Epithelial cell of alveolus of lung (primary cell): ENCODE measurements at places on chromosomes 16 and 17. TPM values are rescaled to one million over a fixed set of nuclear protein-coding genes. Genes with fewer than 3 reads are reported as not detected.

Gene ATP1B2
- 1.0 TPM in 1 of 2 replicates, not detected in the other for total RNA-seq

Gene ABCC6
- 0.13 and 0.88 TPM in 2 replicates for total RNA-seq

Gene CCT6B
- total RNA-seq = 0.39 and 0.56 TPM in 2 replicates

Gene YWHAE
- 641 and 835 TPM in 2 replicates for total RNA-seq

Gene ITGAD
- not detected in 2 replicates for total RNA-seq

Gene USB1
- total RNA-seq = 23.9 and 41.2 TPM in 2 replicates

Gene TMEM11
- 21.1 and 33.4 TPM in 2 replicates for total RNA-seq

Gene CIBAR2
- not detected in 2 replicates for total RNA-seq

Gene ZSCAN32
- 7.5 and 17.1 TPM in 2 replicates for total RNA-seq

Gene MYCBPAP
- total RNA-seq = 0.78 and 0.80 TPM in 2 replicates

Gene GP1BA
- total RNA-seq = not detected in 2 replicates

Gene SLC2A4
- total RNA-seq = 0.13 and 0.96 TPM in 2 replicates

Gene CDK5R1
- 1.4 and 2.1 TPM in 2 replicates for total RNA-seq

Gene GIT1
- total RNA-seq = 19.4 and 20.2 TPM in 2 replicates

Gene ACAP1
- total RNA-seq = 1.5 and 2.7 TPM in 2 replicates

Gene C16orf87
- 11.8 and 13.5 TPM in 2 replicates for total RNA-seq

Gene CES5A
- total RNA-seq = not detected in 2 replicates

Gene CCL17
- not detected in 2 replicates for total RNA-seq

Gene STH
- not detected in 2 replicates for total RNA-seq

Gene ALDH3A1
- not detected in 2 replicates for total RNA-seq

Gene CCR7
- 0.72 TPM in 1 of 2 replicates, not detected in the other for total RNA-seq

Gene MEOX1
- 0.13 TPM in 1 of 2 replicates, not detected in the other for total RNA-seq

Gene TBC1D3
- not detected in 2 replicates for total RNA-seq

Gene SNAI3
- total RNA-seq = 0.26 TPM in 1 of 2 replicates, not detected in the other

Gene SLC7A6OS
- 9.2 and 12.8 TPM in 2 replicates for total RNA-seq

Gene TMEM114
- not detected in 2 replicates for total RNA-seq

Gene TPPP3
- total RNA-seq = 0.91 and 4.2 TPM in 2 replicates

Gene TRIM72
- total RNA-seq = 0.40 TPM in 1 of 2 replicates, not detected in the other

Gene RNF222
- not detected in 2 replicates for total RNA-seq

Gene TPSB2
- total RNA-seq = not detected in 2 replicates

Gene ABCC12
- total RNA-seq = not detected in 2 replicates

Gene NECAB2
- total RNA-seq = 0.39 TPM in 1 of 2 replicates, not detected in the other

Gene BAHCC1
- total RNA-seq = 6.3 and 18.2 TPM in 2 replicates

Gene CXCL16
- 0.24 and 1.4 TPM in 2 replicates for total RNA-seq

Gene KRT16
- total RNA-seq = not detected in 2 replicates

Gene GUCY2D
- under 0.01 TPM in 1 of 2 replicates, not detected in the other for total RNA-seq

Gene CDH13
- total RNA-seq = 27.8 and 77.7 TPM in 2 replicates

Gene SLC6A2
- total RNA-seq = not detected in 2 replicates

Gene CACNA1H
- total RNA-seq = 2.7 and 9.6 TPM in 2 replicates

Gene CEP295NL
- 0.13 TPM in 1 of 2 replicates, not detected in the other for total RNA-seq

Gene USP22
- 159 and 183 TPM in 2 replicates for total RNA-seq

Gene KRTAP9-9
- total RNA-seq = not detected in 2 replicates

Gene COG1
- total RNA-seq = 14.5 and 23.5 TPM in 2 replicates
